Activated CD8-positive, alpha-beta memory T cell treated with anti-CD3 and anti-CD28 coated beads for 36 hours (primary cell): ENCODE measurements at places on chromosomes 3 and 15. TPM values are rescaled to one million over a fixed set of nuclear protein-coding genes. Genes with fewer than 3 reads are reported as not detected.

ALDH1L1 gene
- not detected for total RNA-seq

CHL1 gene
- total RNA-seq: not detected

ZBED2 gene
- total RNA-seq: 670 TPM

SERPINI2 gene
- total RNA-seq: not detected

TRPM1 gene
- total RNA-seq: not detected

MELTF gene
- 3.1 TPM for total RNA-seq

APPL1 gene
- 40.5 TPM for total RNA-seq

VILL gene
- total RNA-seq: 13.6 TPM

CLDN16 gene
- total RNA-seq: not detected

ACP3 gene
- total RNA-seq: not detected

PARP9 gene
- 11.4 TPM for total RNA-seq

CADM2 gene
- 0.53 TPM for total RNA-seq

ARL6 gene
- total RNA-seq: 10.5 TPM

ZNF860 gene
- total RNA-seq: 0.13 TPM

FBLN2 gene
- total RNA-seq: 0.55 TPM

LSAMP gene
- not detected for total RNA-seq

PPP1R14D gene
- not detected for total RNA-seq

GLDN gene
- not detected for total RNA-seq

DPP8 gene
- 29.5 TPM for total RNA-seq

CYP1A2 gene
- total RNA-seq: not detected

GHSR gene
- total RNA-seq: not detected

LTF gene
- total RNA-seq: not detected

ATP6V1A gene
- total RNA-seq: 50.5 TPM

GALK2 gene
- total RNA-seq: 26.0 TPM
